ENCODE measurements at places on chromosomes 13 and 19. TPM values are rescaled to one million over a fixed set of nuclear protein-coding genes. Genes with fewer than 3 reads are reported as not detected.
A peak's percentile ranks its signal among the peaks of the same experiment; 100 is the strongest.

DNA sequence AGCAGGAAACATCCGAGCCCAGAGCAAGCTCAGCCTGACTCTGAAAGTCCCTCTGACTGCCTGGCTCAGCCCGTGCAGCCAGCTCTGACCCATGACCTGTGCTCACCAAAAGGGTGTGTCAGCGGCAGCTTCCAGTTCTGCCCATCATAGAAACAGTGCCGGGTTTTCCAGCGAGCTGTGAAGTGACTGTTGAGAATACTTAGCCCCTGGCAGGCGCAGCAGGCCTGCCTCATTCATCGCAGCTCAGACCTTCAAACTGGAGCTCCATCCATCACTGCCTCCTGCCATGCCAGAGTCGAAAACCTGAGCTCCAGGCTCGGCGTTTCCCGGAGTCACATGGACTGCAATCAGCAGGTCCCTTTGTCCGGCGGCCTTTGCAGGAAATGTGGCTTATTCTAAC is 16.3 kb upstream of the GSX1 start:
- DNase-seq = no peak

DNA sequence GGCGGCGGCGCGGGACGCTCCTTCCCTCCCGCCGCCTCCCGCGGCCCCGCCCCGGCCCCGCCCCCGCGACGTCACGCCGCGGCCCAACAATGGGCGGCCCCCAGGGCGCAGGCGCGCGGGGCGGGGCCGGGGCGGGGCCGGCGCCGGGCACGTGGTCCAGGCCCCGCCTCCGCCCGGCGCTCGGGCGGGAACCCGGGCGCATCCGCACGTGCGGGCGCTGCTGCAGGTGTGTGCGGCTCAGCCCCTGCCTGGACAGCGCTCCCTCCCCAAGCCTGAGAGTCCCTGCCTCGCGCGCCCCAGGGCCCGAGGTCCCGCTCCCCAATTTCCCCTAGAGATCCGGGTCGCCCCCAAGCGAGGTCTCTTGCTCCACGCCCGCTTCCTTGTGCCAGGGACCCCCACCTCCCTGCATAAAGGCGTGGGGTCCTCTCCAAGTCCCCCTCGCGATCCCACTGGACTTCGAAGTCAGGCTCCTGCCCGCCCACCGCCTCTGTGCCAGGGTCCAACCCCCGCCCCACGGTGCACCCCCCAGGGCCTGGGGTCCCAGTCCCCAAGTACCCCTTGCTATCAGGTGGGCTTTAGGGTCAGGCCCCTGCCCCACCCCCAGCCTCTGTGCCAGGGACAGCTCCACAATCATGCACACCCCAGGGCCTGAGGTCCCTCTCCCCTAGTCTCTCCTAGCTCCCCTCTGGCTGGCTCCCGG is at the start of gene MEX3D:
Gene MEX3D (minus strand): TSS at position 6 of the 700 bp plus-strand sequence. CDS start 267 bp downstream, outside the sequence.
- peak; percentile 65 for DNase-seq

DNA sequence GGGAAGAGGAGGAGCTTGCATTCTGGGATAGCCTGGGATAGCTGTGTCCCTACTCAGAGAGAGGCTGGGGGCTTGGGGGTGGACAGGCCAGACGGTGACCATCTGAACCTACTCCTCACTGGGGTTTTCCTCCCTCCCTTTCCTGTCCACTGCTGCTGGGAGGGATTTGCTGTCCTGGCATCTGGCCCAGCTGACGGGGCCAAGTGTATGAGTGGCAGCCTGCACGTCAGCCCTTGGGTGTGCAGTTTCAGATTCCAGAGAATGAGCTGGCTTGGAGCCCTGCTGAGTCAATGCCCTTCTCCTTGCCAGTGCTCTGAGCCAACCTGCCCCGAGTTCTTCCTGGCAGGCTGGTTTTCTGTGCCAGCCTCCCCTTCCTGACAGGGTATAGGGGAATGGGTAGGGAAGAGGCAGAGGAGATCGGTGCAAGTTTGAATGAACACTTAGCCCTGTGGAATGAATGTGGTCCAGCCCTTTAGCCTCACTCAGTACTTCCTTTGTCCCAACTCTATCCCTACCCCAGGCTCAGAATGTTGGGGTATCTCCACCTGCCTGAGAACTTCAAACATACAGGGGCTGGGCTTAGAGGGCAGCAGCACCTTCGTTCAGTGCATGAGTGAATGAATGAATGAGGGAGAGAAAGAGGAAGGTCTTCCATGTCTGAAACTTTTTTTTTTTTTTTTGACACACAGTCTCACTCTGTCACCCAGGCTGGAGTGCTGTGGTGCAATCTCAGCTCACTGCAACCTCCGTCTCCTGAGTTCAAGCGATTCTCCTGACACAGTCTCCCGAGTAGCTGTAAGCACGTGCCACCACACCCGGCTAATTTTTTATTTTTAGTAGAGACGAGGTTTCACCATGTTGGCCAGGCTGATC is 1.8 kb upstream of the ANGPTL4 start:
- no peak for DNase-seq

GATAD2A gene
- 128 TPM for total RNA-seq

RFPL4AL1 gene
- not detected for total RNA-seq
